Heart right ventricle (tissue), 16 donors: ENCODE measurements at places on chromosomes 11 and 22.
A peak's percentile ranks its signal among the peaks of the same experiment; 100 is the strongest.

DNA sequence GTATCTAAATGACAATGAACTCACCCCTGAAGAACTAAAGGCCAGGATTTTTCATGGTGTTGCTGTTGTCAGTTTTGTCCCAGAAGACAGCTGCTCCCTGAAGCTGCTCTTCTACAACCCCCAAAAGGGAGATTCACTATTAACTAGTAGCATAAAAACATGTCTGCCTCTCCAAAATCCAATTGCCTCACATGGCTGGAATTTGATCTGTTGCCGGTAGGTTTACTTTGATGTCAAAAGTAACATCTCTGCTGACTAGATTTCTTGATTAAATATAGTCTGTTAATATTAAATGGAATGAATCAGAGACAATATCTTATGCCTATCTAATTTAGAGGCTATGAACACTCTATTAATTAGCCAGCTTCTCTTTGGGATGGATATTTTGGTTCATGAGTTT is 425.4 kb downstream of the ETS1 start:
- H3K4me3 ChIP-seq, result no peak overlapping the region
- no peaks in the 10 kb centered on the region for H3K36me3 ChIP-seq
- H3K4me1 ChIP-seq, result peaks cover 5% of the 10 kb centered on the region
- DNase-seq, result no peak

GRCh38 chr22:19129871-19130270 is 1.2 kb upstream of the TSSK2 start:
- H3K27me3 ChIP-seq, result no peaks in the 10 kb centered on the region
- DNase-seq, result no peak
- H3K4me3 ChIP-seq, result no peak overlapping the region
- peaks cover 4% of the 10 kb centered on the region for H3K36me3 ChIP-seq

DNA sequence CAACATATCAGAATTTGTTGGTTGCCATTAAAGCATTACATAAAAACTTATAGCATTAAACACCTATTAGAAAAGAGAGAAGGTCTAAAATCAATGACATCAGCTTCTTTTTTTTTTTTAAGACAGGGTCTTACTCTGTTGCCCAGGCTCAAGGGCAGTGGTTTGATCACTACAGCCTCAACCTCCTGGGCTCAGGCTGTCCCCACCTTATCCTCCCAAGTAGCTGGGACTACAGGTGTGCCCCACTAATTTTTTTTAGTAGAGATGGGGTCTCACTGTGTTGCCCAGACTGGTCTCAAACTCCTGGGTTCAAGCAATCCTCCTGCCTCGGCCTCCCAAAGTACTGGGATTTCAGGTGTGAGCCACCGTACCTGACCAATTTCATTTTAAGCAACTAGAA is 57.9 kb downstream of the ARHGEF12 start:
- H3K27ac ChIP-seq, result no peak overlapping the region
- no peak overlapping the region for H3K4me3 ChIP-seq
- peaks cover 40% of the 10 kb centered on the region for H3K4me1 ChIP-seq
- H3K27me3 ChIP-seq, result no peaks in the 10 kb centered on the region

GRCh38 chr22:32802237-32802765 is 796 bp downstream of the TIMP3 start:
- DNase-seq, result no peak
- H3K4me1 ChIP-seq, result peaks cover 67% of the 10 kb centered on the region
- peak overlapping the region; percentile 79 for H3K4me3 ChIP-seq
- no peaks in the 10 kb centered on the region for H3K36me3 ChIP-seq

- H3K27ac ChIP-seq, result peak overlapping the region; percentile 91
- peaks cover 14% of the 10 kb centered on the region for H3K4me1 ChIP-seq
- no peak for DNase-seq
- no peaks in the 10 kb centered on the region for H3K36me3 ChIP-seq
- no peaks in the 10 kb centered on the region for H3K27me3 ChIP-seq
Observed at GRCh38 chr22:20463324-20464095, 25.9 kb upstream of the SCARF2 start.

- H3K4me3 ChIP-seq, result no peak overlapping the region
- H3K36me3 ChIP-seq, result no peaks in the 10 kb centered on the region
- no peaks in the 10 kb centered on the region for H3K4me1 ChIP-seq
- H3K27me3 ChIP-seq, result no peaks in the 10 kb centered on the region
Observed at GRCh38 chr22:35726398-35726797, 8.7 kb downstream of the APOL5 start.

DNA sequence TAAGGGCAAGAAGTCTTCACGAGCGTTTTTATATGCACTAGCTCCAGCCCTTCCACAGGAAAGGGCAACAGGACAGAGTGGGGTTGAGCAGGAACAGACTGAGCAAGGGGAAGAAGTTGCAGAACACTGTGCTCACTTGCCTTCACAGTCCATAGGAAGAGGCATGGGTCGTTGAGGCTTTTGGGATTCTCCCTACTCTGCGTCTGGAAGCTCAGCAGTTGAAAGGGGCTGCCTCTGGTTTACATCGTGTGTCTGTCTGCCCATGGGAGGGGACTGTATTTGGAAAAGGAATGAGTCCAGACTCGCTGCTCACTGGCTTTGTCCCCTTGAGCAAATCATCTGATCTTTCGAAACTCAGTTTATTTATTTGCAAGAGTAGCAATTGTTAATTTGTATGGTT is 1.1 kb upstream of the PDGFD start:
- DNase-seq, result no peak
- peak overlapping the region; percentile 63 for H3K27ac ChIP-seq
- H3K36me3 ChIP-seq, result no peaks in the 10 kb centered on the region
- H3K27me3 ChIP-seq, result no peaks in the 10 kb centered on the region
